ENCODE measurements at places on chromosomes 2 and 18.
A peak's percentile ranks its signal among the peaks of the same experiment; 100 is the strongest.

DNA sequence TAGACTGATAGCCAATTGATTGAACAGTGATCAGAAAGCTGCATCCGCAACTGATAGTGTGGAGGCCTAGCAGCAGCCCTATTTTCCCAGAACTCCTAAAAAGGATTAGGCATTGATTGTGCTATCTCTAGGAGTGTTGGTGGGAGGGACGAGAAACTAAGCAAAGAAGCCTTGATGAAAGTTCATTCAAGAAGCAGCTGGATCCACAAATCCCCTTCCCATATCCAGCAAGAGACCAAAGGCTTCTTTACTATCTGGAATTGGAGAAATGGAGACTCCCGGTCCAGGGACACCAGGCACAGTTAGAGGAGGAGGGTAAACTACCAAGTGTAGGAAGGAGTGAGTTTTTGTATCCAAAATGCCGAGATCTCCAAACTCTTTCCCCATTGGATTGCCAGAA lies 151.5 kb downstream of the ALK start:
- DNase-seq, result no peak

DNA sequence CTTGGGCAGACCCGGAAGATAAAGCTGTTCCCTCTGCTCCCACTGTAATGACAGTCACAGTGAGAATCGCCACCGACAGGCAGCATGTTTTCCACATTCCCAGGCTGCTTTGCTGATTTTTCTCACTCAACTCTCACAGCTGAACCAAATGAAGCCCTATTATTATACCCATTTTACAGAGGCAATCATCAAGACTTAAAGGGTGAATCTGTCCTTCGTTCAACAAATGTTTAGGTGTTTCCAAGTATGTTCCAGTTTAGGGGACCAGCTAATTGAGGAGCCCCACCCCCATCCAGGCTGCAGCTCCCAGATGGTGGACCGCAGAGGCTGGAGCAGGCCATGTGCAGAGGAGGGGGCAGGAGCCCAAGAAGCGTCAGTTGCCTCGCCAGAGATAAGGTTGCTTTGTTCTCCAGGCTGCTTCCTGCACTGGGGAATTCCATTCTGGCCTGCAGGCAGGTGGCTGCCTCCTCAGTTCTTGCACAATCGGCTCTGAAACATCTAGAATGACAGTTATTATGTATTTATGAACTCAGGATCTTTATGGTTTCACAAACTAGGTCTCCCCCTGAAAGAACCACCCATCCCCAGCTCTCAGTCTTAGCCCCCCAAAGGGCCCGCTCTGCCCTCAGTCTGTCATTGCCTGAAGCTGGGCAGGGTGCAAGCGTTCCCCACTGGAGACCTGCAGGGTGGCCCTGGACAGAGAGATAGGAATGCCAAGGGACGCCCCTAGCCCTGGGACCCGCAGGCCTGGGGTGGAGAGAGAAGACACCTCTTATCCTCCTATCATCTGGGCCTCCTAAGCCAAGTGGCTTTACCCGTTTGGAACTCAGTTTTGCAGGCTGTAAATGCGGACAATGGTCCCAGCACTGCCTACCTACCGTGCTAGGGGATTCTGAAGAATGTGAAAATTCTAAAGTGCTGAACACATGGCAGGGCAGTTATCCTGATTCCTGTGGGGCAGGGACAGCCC lies 49.1 kb upstream of the MYCN start:
- no peak for DNase-seq

DNA sequence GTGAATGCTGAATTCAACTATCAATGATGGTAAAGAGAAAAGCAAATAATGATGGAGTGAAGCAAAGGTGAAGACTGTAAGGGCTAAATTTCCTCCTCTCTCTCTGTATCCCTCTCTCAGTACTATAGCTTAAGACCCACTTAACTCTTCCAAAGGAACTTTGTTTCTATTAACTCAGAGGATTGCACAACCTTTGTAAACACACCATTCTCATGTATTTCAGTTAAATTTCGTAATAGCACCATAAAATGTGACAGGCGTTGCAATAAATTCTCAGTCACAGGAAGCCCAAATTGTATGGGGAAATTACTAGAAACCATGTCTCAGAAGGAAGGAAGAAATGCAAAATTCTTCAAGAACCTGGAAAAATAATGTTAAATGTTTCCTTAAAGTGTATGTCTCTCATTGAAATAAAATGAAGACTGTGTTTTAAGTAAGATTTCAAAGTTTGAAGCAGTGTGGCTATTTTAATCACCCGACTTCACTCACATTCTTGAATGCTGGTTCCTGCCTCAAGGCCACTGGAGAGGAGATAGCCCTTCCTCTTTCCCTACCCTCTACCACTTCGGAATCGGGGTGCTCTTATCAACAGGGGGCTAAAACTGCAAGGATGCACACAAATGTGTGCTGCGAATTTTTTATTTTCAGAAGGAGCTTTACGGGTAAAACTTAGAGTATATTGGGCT lies 112.1 kb downstream of the FTCDNL1 start:
- no peak for DNase-seq

DNA sequence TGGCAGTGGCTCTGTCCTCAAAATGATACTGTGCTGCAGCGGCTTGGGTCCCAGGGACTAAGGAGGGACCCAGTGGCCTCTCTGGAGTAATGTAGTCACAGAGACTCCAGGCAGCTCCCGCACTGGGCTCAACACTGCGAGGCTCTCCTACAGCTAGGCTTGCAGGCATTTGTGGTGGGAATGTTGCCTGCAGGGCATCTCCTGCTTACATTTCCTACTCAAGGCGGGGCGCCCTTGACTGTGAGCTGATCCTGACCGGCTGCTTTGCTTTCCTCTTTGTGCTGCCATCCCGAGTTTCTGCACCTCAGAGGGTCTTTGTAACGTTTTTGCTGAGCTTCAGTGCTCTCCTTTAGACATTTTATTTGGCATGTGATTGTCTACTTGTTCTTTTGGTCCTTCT lies 177.4 kb upstream of the FN1 start:
- no peak for DNase-seq

GRCh38 chr2:36492216-36492945 lies 105.6 kb downstream of the FEZ2 start:
- DNase-seq, result no peak

- DNase-seq, result no peak
These were observed 8.1 kb downstream of the TEX44 start for GRCh38 chr2:231600619-231601355.

GRCh38 chr2:42973726-42974125 lies 181.3 kb upstream of the HAAO start:
- DNase-seq, result no peak

GRCh38 chr2:41966920-41967319 lies 80.9 kb upstream of the PKDCC start:
- DNase-seq, result no peak

DNA sequence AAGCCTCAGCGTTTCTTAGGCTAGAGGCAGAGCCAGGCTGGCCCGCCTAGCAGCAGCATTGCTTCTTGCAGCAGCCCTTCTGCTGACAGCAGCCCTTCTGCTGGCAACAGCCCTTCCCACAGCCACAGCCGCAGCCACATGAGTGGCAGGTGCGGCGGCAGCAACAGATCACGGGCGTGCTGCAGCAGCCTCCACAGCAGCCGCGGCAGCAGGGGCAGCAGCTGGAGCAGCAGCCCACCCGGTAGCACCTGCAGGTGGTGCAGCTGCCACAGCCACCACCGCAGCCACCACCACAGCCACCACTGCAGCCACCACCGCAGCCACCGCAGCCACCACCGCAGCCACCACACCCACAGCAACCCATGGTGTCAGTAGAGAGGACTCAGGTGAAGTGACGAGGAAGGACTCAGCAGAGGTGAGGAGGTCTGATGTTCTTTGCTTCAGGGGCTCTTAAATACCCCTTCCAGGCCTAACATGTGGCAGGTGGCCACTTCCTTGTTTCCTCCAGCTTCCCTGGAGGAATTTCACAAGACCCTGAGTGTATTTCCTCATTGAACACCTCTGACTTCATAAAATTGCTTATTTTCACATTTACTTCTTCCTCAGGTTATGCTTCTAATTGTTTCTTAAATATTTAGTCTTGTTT lies at the start of gene SCYGR6:
Gene SCYGR6, minus strand, starts transcription at position 364 of the 646 bp plus-strand sequence. Its CDS starts 0 bp downstream, at position 364.
- no peak for DNase-seq

DNA sequence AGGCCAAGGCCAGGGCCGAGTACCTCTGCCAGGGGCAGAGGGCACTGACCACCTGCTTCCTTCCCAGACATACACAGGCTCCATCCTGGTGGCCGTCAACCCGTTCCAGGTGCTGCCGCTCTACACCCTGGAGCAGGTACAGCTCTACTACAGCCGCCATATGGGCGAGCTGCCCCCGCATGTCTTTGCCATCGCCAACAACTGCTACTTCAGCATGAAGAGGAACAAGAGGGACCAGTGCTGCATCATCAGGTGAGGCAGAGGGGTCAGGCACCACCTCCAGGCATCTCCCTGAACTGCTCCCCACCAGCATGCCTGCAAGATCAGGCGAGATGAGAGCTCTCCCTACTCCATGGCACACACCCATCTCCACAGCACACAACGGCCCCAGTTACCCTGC lies 31.1 kb downstream of the MYO7B start:
- no peak for DNase-seq

DNA sequence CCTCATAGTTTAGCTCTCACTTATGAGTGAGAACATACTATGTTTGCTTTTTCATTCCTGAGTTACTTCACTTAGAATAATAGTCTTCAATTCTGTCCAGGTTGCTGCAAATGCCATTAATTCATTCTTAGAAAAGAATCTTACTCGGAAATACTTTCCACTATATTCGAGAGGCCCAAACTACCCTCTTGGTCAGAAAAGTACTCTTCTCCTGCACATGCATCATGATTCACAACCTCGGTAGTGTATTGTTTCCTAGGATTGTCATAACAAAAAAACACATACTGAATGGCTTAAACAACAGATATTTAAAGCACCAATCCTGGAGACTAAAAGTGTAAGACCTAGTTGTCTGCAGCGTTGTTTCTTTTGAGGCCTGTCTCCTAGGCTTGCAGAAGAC lies 364.0 kb upstream of the SLC14A2 start:
- DNase-seq, result no peak

- no peak for DNase-seq
These were observed 33.5 kb downstream of the BARD1 start for GRCh38 chr2:214775971-214776370.

DNA sequence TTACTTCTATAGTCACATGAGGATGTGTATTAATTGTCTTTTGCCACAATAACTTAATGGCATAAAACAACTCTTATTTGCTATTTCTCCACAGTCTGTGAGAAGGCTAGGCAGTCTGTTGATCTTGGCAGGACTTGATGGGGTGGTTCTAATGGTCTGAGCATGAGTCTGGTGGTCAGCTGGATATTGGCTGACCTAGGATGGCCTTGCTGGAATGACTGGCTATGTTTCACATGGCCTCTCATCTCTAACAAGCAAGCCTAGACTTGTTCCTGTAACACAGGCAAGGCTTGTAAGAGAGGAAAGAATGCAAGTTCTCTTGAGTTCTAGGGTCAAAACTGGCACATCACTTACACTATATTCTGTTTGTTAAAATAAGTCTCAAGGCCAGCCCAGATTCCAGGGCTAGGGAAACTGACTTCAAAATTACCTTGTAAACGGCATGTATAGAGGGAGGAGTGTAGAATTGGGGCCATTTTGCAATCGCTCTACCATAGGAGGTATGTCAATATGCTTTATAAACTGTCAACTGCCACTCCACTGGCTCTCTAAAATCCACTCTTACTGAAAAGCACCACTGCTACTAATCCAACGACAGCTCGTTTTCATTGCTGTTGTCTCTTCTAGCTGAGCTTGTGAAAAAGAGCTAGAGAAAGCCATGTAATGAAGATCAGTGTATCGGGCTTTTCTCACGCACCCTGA lies 325.0 kb upstream of the PKDCC start:
- DNase-seq, result peak; percentile 54

DNA sequence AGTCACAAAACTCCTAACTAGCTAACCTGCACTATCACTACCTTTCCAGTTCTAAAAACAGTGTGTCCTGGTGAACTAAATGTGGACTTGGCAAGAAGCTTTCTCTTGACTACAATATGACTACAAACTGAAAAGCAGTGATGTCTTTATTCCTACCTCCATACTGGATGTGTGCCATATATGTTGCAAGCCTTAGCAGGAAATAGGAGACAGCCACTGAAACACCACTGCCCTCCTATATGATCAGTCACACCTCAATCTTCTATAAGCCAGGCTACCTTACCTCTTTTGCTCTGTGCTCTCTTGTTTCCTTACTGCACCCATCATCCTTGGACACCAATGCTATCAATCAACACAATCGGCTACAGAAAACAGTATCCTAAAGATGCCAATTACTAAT lies 34.1 kb downstream of the SS18 start:
- no peak for DNase-seq

GRCh38 chr2:43592443-43592842 lies 3.4 kb downstream of the THADA start:
- DNase-seq, result no peak

DNA sequence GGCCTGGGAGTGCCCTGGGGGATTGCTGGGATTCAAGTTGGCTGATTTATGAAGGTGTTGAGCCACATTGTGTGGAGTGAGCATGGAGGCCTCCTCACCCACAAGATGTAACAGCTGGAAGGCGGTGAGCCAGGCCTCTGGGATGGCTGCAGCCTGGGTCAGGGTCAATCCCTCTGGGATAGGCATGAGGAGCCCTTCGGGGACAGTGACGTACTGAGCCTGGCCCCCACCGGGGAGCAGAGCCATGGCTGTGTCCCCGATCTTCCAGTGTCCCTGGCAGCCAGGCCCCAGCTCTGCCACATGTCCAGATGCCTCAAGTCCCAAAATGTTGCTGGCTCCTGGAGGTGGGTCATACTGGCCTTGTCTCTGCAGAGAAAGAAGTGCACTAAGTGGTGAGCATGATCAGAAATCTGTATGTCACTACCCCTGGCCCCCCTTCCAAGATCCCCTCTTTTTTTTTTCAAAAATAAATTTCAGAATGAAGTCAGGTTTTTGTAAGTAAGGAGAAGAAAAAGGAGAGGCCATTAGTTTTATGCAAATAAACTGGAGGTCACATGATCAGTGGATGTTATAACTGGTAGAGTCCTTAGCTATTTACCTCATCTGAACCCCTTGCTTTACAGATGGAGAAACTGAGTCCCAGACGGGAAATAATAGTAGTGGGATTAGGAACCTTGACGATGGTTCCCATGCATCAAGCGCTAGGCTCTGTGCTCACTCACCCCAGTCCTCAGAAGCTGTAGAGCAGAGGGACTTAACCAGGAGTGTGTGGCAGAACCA lies 1.7 kb downstream of the TP53I3 start:
- no peak for DNase-seq

DNA sequence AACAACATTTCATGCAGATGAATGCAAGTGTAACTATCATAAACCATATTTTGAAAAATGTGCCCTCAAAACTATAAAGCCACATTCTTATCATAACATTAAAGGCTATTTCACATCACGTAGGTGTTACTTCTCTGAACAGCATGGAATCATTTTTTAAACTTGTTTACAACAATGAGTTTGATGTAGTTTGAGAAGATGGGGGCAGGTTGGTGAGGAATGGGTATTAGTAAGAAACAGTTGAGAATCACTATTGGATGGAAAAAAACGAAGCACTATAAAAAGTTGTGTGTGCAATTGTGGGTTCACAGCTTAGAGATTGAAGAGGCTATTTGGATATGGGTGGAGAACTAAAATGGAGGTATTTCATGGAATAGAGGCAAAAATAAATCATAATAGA lies 569.1 kb downstream of the ARHGAP15 start:
- DNase-seq, result no peak
